ENCODE measurements at places on chromosomes 1 and 21.

GRCh38 chr1:218718206-218718605 lies 373.1 kb downstream of the TGFB2 start:
- DNase-seq, result no peak

DNA sequence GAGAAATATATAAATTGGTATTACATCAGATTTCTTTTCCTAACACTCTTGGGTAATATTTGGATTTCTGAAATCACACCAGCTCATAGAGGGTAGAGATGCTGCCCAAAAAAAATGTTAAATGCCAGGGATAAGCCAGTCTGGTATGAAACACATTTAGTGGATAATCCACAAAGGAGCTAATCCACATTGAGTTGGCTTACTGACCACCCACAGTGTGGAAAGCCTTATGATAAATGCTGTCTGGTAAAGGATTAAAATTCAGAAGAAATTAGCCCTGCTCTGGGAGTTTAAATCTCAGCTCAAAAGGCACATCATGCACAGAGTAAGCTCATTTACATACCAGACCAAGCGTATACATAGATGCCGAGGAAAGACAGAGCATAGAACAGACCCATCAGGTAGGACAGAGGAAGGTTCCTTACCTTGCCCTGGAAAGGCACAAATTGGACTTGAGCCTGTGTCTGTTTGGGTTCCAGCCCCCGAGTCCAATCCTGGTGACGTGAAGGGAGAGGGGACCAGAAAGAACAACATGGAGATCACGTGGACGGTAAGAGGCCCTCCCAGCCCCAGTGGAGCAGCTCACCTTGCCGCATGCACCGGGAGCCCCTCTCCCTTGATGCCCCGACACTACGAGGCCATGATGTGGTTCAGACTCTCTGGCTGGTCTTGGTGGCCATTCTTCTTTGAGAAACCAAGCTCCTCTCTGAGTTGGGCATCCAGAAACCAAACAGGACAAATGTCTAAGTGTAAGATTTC lies 62.9 kb upstream of the CNTN2 start:
- no peak for DNase-seq

GRCh38 chr1:99627615-99628014 lies 18.3 kb upstream of the PALMD start:
- DNase-seq, result no peak

DNA sequence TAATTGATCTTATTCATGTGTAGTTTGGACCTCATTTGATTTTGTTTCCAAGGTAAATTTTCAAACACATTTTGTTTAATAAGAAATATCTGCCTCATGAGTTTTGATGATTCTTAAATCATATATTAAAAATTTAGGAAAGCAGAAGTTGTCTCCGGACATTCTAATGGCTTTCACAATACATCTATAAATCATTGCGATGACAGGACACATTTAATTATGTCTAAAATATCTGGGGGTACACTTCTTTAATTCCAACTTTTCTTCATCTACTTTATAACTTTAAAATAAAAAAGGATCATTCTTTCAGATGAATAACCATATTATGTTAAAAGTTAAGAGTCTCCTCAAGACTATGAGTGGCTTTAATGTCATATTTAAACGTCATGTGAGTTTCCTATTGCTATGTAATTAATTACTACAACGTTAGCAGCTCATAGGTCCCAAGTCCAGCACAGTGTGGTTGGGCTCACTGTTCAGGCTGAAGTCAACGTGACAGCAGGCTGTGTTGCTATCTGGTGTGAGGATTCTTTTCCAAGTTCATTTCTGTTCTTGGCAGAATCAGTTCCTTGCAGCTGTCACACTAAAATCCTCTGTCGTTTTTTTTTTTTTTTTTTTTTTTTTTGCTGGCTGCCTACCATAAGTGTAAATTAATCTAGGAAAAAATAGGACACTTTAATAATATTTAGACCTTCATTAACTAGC lies 893.5 kb downstream of the LTN1 start:
- DNase-seq, result no peak

- DNase-seq, result no peak
These were observed 51.6 kb upstream of the NEK7 start for GRCh38 chr1:198105185-198105584.

DNA sequence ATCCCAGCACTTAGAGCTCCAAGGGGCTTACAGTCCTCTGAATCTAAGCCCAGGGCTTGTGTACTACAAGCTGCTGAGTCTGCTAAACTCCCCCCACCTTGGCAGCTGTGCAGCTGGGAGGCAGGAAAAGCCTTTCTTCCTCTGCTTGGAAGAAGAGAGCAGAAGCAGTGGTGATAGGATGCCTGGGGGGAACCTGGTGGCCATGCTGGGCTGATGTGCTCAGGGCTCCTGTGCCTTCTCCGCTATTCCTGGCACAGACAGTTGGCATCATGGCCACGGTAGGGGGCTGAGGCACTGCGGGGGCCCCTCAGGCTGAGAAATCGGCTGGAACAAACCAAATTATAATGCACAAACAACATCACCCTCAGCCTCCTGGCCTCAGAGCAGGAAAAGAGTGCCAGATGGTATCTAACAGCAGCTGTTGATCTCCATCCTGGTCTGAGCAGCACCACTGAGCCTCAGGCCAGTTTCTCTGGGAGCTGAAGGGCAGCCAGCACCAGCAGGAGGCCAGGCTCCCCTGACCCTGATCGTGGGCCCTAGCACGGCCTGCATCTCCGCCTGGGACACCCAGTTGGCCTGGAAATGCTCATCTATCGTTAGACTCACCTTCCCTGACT lies 35.8 kb downstream of the ECE1 start:
- DNase-seq, result no peak

GRCh38 chr1:236393681-236394481 lies at the start of gene EDARADD:
Gene EDARADD (plus strand): TSS chr1:236394286. CDS start chr1:236394445, 159 bp downstream.
- DNase-seq, result no peak

DNA sequence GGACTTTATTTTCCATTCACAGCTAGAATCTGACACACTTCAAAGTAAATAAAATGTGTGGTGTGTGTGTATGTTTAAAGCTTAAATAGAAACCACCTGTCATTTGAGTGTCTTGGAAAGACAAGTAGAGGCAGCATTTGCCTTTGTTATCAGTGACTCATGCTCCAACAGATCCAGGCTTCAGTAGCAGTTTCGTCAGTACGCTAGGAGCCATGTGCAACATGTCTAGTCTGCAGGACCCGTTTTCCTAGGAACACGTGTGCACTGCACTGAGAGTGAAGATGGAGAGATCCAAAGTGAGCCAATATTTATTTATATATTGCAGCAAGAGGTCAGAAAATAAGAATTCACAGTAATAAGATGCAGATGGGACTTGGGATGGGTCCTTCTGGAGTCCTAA lies 41.8 kb downstream of the SGIP1 start:
- DNase-seq, result no peak

DNA sequence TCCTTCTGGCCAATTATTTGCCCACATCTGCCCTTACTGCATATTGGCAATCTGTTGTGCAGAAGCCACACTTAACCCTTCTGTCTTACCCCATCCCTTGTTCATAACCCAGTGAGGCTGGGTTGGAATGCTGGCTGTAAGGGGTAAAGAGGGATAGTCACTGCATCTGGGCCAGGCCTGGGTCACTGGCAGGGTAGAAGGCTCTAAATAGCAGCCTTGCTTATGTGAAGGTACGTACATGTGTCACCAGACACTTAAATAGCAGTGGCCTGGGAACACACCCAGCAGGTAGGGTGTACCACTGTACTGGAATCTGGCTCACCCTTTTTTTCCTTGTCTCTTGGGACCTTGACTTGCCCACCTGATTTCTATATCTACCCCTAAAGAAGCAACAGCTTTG lies 9.9 kb upstream of the TARS2 start:
- no peak for DNase-seq

GRCh38 chr1:56095696-56096665 lies 483.4 kb downstream of the PLPP3 start:
- no peak for DNase-seq

DNA sequence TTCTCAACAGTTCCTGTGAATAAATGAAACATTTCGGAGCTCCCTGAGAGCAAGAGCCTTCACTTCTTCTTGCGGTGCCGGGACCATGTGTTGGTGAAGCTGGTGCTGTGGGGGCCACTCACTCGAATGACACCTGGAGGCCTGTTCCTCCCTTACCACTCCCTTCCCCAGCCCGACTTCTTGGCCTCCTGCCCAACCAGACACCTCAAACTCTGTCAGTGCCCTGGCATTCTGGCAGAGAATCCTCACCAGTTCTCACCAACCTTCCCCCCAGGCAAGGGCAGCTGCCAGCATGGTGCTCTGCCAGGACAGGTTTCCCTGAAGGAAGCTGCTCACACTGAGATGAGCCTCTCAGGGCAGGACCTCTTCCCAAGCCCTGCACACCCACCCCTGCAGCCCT lies 68.3 kb downstream of the MPZL1 start:
- DNase-seq, result no peak

DNA sequence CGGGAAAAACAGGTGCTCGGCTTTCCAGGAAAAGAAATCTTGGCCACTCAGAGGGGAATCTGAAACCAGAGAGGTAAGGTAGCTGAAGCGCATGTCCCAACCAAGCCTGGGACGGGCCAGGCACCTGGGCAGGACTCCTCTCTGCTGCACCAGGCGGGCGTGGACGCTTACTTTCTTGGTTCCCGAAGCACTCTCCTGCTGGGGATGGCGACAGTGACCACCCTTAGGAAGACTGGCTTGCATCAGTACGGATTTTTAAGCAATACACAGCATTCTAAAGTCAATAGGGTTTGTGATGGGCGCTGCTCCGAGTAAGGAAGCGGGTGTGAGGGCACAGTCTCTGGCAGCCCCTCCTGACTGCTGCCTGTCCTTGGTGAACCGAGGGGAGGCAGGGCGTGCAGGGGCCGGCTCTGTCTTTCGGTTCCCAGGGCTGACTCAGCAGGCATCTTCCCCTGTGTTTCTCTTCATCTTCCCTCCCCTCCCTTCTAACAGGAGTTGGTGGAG lies 74.9 kb upstream of the ANGPTL1 start:
- no peak for DNase-seq

All from stimulated activated CD8-positive, alpha-beta memory T cell treated with anti-CD3 and anti-CD28 coated beads, Interleukin-15, amount 100 ng/mL, for 4 hours (primary cell).